Stimulated activated CD4-positive, alpha-beta T cell treated with anti-CD3 and anti-CD28 coated beads, Interleukin-12 subunit alpha, Interleukin-12 subunit beta, amount 100 ng/mL, for 4 hours (primary cell): ENCODE measurements at places on chromosomes 4 and X.

- DNase-seq = no peak
These were observed 135.4 kb upstream of the RBPJ start for GRCh38 chr4:26185436-26185835.

DNA sequence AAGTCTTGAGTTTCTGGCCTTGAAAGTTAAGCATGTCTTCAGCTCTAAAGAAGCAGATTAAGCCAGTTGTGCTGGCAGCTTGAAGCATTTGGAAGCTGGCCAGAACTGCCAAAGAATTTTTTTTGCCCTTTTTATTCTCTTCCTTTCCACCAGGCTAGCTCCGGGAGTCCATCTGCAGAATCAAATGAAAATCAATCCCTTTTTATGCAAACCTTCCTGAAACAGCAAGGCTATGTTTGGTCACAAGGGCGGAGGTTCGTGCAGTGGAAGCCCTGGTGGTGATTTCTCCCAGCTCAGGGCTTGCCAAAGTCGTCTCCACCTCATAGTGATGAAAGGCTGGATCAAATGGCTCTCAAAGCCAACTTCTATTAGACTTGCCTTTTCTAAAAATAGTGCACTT, 21.6 kb upstream of the C4orf54 start:
- no peak for DNase-seq

- DNase-seq = no peak
These were observed 13.3 kb downstream of the OFD1 start for GRCh38 chrX:13747836-13748235.

GRCh38 chr4:181987392-181987791, 255.8 kb upstream of the TENM3 start:
- DNase-seq = no peak

GRCh38 chr4:16692046-16692445, 206.4 kb downstream of the LDB2 start:
- no peak for DNase-seq
